T-helper 17 cell (primary cell): ENCODE measurements at places on chromosomes 1 and 21.

DNA sequence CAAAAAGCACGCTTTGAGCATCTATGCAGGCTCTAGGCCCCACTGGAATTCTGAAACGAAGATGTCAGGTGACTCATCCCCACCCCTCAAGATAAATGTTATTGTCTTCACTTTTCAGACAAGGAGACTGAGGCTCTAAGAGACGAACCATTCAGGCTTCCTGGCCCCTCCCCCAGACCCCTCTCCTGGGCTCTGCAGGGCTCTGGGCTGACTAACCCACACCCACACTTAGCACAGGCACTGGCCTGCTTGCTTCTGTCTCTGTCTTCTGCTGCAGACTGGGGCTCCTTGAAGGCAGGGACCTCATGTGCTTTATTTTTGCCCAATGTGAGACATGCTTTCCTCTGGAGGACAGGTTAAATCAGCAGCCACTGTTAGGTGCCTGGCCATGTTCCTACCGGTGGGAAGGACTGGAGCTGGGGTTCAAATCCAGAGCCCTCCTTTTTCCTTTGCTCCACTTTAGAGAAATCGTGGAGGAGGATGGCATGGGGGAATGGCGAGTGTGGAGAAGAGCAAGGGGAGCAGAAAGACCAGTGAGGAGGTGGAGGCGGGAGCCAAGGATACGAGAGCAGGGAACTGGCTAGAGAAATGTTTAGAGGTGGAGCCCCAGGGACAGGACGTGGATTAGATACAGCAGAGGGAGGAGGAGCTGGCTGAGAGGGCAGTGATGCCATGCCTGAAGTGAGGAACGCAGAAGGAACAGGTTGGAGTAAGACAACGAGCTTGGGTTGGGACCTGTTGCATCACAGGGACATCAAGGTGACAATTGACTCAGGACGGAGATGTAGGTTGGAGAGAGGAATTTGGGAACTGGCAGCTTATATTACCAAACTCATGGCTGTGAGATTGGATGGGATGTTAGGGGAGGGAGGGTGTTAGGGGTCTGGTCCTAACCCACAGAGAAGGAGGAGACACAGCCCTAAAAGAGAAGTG is 1.7 kb downstream of the TMEM125 start:
- no peak for DNase-seq

- DNase-seq, result no peak
These were observed 66.6 kb downstream of the BCAR3 start for GRCh38 chr1:93614986-93615581.

DNA sequence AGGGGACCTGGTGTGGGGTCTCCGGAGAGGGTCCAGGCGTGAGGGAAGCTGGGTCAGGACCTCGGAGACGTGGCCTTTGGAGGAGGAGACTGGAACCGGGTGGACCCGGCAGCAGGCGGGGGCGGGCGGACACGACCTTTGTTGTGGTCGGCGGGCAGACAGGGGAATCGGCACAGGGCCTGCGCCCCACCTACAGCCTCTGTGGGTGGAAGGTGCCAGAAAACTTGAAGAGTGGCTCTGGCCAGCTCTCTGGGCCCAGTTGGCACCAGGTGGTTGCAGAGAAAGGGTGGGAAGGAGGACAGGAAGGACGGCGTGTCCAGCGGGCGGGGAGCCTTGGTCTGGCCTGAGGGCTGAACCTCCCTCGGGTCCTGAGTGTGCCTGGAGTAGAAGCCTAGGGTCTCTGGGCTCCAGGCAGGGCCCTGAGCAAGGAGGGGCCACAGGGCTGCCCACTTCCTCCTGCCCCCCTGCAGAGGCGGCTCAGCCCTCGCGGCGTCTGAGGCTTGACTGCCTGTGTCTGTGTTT is 7.7 kb upstream of the TTLL10 start:
- DNase-seq, result no peak

GRCh38 chr1:198290089-198290683 is 133.4 kb downstream of the NEK7 start:
- DNase-seq, result no peak

DNA sequence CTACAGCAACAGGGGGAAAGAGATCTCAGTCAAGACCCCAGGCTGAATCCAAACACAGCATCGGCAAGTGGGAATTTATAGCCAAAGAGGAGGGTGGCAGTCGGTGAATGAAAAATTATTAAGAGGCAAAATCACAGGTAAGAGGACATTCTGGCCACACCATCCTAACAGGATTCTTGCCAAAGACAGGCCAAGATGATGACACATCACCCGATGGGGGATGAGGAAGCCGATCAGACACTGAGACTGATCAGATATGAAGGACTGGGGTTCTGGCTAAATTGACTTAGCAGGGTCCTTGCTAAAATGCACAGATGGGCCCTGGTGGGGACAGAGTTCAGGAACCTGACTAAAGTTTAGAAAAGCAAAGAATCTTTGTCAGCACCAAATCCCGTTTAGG is 402.2 kb downstream of the SMYD3 start:
- DNase-seq, result no peak
